Retinal pigment epithelial cell (primary cell): ENCODE measurements at places on chromosomes 11 and 22.

GRCh38 chr11:107583629-107584195, 7.2 kb upstream of the ELMOD1 start:
- no peak for DNase-seq

DNA sequence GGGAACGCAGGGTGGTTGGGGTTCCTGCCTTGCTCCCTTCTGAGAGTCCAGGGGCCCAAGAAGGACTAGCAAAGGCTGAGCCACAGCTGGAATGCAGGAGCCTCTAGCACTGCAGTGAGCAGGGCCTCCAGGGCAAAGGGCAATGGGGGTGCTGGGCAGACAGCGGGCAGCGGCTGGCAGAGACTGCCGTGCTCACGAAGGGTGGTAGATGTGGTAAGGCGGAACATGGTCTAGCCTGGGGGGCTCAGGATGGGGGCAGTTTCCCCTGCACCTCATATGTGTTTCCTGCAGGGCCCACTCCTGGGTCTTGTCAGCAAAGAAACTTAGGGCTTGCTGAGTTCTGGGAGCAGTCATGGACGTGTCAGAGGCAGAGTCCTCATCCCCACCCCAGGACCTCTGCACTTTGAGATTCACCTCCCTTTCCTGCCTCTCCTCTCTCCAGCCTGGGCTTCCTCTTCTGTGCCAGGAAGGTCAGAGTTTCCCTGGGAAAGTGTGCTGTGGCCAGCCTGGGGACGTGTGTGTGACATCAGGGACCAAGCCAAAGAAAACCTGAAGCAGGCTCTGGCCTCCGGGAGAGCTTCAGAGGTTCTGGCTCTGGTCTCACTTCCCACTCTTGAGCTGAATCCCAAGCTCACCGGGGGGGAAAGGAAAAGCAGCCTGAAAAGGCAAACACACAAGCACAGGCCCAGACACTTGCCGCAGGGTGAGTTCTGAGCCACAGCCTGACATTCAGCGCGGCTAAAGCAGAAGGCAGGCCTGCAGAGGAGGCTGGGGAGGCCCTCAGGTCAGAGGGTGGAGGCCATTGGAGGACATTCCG, 4.4 kb downstream of the MOGAT2 start:
- no peak for DNase-seq

- DNase-seq = no peak
Observed at GRCh38 chr22:27788500-27789288, 12.9 kb downstream of the MN1 start.

GRCh38 chr11:126284829-126285228, 1.9 kb downstream of the TIRAP start:
- DNase-seq = peak; percentile 53

GRCh38 chr11:116582571-116582970, 190.2 kb downstream of the BUD13 start:
- DNase-seq = no peak

- DNase-seq = peak; percentile 79
Observed at GRCh38 chr11:102603091-102603490, 22.0 kb downstream of the MMP20 start.

- DNase-seq = no peak
Observed at GRCh38 chr11:109048098-109048497, 373.9 kb upstream of the C11orf87 start.

DNA sequence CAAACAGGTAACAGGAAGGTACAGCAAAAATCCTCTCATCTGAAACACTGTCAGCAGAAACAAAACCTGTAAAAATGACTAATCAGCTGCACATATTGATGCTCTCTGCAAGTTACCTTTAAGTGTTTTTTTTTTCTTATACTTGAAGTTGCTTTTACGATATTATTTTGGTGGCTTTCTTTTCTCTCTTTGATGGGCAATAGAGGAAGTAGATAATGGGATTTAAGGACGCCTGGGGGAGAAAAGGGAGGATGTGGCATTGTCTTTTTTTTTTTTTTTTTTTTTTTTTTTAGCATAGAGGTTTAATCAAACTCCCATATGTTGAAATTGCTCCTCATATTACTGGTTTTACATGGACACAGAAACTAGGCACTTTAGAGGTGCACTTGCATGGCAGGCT, 11.4 kb upstream of the ADSL start:
- DNase-seq = no peak

- DNase-seq = peak; percentile 94
Observed at GRCh38 chr11:13216019-13216710, 61.4 kb upstream of the BMAL1 start.

GRCh38 chr22:50019316-50019715, 6.8 kb upstream of the IL17REL start:
- no peak for DNase-seq

DNA sequence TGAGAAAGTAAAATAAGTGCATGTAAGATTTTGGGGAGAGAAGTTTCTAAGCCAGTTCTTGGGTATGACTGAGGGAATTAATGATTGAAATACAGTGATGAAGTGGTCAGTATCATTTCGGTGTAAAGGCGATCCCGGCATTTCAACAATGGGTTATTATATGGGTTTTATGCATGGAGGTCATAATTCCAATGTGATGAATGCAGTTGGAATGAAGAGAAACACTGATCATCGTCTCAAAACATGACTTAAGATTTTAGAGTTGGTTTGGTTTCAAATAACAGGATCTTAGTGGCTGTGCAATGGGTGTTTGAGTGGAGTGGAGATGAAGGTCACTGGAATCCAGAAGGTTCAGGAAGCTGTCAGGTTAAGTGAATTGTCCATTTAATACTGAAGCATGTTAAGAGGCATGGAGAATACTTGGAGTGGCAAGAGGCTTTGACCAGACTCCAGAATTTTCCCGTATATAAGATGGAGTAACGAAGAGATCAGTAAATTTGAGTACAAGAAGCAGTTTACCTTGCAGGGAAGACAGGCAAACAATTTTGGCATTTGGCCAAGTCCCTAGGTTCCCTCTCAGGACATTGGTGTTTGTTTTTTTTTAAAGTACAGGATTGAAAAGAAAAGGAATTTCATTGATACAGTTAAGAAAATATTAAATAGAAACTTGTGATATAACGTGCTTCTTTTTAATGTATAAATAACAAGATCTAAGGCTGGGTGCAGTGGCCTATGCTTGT, 96.4 kb upstream of the BIRC3 start:
- DNase-seq = no peak

DNA sequence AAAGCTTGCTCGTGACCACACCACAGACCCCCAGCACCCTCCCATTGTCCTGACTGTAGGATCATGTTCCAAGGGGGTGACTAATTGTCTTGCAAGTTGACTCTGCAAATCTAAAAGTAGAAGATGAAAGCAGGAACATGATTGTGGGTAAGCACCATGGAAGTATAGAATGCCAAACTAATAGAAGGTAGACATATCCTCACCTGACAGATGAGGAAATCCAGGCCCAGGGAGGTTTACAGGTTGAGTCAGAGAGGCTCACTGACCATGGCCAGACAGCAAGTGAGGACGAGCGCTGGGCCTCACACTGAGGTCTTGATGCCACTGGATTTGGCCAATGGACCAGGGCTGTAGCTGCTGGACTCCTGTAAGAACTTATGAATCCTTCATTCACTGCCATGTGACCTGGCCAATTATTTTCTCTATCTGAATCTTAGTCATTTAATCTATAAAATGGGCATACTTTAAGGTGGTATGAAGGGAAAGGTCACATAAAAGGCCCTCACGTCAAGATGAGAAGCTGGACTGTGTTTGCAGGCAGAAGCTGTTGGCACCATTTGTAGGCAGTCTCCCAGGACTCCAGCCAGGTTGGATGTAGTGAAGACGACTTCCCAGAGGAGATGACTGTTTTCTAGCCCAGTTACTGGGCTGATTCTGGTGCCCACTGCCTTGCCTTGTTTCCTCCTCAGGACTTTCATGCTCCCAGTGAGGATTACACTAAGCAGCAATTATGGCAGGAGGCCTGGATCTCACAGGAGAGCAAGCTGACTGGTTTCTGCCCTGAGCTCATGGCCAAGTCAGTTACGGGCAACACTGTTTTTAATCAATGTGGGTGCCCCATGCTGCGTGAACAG, 54.6 kb downstream of the GAB4 start:
- no peak for DNase-seq

GRCh38 chr22:17339095-17339693, 30.1 kb upstream of the CECR2 start:
- DNase-seq = no peak

- no peak for DNase-seq
Observed at GRCh38 chr11:68137833-68138232, 16.6 kb upstream of the CHKA start.

- DNase-seq = no peak
Observed at GRCh38 chr11:87493516-87493915, 455.8 kb downstream of the TMEM135 start.

- no peak for DNase-seq
Observed at GRCh38 chr11:10728154-10728553, 22.9 kb upstream of the CTR9 start.

GRCh38 chr11:11316651-11317230, 36.3 kb downstream of the CSNK2A3 start:
- no peak for DNase-seq

DNA sequence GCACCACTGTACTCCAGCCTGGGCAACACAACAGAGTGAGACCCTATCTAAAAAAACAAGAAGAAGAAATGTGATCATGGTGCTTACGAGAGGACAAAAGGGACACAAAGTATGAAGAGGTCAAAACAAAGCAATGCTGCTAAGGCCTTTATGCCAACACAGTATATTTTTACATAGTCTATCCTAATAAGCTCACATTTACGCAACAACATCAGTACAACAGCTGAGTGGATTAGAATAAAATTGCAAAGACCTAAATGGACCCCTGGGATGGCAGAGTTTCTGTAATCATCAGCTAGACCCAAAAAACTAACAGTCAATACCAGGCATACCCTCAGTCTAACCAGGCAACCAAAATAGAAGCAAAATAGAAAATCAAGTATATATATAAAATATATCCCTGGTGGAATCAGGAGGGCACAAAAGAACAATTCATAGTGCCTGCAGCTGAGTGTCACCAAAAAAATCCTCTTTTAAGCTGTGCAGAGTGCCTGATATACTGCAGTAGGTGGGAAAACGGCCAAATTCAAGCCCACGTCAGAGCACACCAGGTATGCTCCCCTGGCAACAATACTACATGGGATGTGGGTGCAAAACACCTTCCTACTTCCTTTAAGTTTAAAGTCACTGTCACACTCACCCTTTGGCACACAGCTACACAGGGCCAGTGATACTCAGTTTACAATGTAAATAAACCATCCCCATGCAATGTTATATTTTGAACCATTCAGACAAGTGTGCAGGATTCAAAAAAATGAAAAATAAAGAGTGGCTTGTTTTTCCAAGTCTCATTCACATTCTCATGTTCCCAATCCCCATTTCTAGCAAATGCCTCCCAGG, 57.8 kb downstream of the RBFOX2 start:
- no peak for DNase-seq

GRCh38 chr22:17201285-17201945, 17.8 kb downstream of the ADA2 start:
- DNase-seq = no peak

DNA sequence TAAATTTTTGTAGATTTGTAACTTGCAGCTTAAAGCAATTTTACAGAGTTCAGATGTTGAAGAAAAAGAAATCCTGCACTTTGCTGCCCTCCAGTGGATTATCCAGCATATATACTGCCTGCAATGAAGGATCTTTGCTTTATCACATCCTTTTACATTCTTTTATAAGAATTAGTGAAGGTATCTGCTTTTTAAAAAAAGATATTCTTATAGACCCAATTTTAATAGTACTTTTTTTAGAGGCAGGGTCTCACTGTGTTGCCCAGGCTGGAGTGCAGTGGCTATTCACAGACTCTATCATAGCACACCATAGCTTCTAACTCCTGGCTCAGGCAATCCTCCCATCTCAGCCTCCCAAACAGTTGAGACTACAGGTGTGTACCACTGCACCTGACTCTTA, 60.7 kb downstream of the TTC17 start:
- DNase-seq = no peak

DNA sequence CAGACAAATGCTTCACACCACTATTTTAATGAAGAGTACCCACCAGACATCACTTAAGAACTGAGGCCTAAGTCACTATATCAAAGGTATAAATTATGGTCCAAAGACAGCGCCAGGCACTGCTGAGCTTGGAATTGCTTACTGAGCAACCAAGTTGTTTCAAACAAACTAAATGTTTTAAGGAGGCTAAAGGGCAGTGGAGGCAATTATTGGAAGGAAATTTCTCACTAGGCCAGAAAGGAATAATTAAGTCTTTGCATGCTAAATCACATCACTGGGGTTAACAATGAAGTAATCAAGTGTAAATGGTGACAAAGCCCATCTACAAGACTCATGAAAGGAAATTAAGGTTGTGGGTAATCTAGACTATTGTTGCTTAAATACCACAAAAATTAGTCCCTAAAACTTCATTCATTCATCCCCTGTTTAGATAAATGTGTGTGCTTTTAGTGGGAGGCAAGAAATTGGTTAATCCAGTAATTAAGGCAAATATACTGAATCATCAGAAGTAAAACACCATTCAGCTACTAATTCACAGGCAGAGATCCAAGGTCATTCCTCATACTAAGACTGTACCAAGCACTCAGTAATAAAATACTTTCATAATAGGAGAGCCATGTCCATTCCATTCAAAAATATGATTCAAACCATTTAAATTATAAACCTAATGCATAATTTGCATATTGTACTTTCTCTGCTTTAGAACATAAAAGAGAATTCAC, 21.2 kb downstream of the LGR4 start:
- DNase-seq = no peak

- DNase-seq = no peak
Observed at GRCh38 chr22:28920757-28921584, 37.6 kb downstream of the ZNRF3 start.

- DNase-seq = peak; percentile 64
Observed at GRCh38 chr11:75386942-75387630, 12.2 kb upstream of the RPS3 start.

DNA sequence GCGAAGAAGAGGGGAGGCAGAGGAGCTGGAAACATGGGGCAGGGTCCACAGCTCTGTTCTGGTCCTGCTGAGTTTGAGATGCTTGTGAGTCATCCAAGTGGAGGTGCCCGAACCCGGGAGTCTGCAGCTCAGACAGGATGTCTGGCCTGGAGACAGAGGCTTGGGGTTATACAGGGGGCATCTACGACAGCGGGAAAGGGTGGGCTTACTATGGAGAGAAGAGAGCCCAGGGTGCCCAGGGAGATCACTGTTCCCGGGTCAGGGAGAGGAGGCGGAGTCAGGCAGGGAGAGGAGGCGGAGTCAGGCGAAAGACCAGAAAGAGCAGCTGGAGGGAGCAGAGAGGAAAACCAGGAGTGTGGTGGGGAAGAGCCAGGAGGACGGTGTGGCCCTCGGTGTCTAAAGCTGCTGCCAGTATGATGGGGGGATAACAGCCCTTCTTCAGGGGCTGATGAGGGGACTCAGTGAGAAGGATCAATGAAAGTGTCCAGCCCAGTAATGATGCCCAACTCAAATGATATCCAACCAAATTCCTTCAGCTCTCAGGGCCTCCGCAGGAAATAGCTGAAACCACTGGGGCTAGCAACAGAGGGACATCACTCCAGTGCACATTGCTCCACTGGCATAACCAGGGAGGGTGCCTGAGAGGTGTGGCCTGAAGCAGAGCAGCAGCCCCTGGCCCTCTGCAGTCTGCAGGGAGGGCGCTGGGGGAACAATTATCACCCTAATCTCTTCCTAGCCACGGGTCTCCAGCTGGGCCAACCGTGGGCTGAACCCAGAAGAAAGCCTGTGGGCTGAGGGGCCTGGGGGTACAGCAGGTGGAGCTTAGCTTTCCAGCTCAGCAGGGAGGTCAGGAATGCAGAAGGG, 2.6 kb upstream of the LTBP3 start:
- peak; percentile 71 for DNase-seq

GRCh38 chr11:2104524-2105440, 34.4 kb downstream of the IGF2 start:
- DNase-seq = no peak

GRCh38 chr11:92276773-92277172, 52.2 kb downstream of the FAT3 start:
- no peak for DNase-seq

- DNase-seq = no peak
Observed at GRCh38 chr22:36467042-36467810, 14.2 kb downstream of the TXN2 start.
